ENCODE measurements at places on chromosomes 16 and 17.

GRCh38 chr17:50722746-50723145 lies 3.3 kb downstream of the LUC7L3 start:
- DNase-seq = no peak

- DNase-seq = no peak
These were observed 356.3 kb upstream of the SOX9 start for GRCh38 chr17:71764505-71764904.

GRCh38 chr16:77956231-77956630 lies 66.1 kb upstream of the CLEC3A start:
- no peak for DNase-seq

DNA sequence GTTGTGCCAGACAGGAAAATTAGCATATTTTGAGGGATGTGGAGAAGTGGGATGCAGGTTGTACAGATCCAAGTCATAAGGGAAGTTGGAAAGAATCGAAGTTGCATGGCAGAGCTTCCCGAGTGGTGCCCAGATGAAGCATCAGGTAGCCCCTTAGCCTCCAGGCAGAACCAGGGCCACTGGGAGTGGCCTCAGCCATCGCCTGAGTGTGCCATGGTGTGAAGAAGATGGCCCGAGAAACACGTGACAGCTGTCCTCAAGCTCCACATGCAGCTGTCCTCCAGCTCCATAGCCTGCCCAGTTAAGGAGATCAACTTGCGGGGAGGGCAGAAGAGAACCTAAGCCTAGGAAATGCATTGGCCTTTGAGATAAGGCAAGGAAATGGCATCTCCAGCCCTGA lies 33.5 kb downstream of the TMC6 start:
- DNase-seq = no peak

DNA sequence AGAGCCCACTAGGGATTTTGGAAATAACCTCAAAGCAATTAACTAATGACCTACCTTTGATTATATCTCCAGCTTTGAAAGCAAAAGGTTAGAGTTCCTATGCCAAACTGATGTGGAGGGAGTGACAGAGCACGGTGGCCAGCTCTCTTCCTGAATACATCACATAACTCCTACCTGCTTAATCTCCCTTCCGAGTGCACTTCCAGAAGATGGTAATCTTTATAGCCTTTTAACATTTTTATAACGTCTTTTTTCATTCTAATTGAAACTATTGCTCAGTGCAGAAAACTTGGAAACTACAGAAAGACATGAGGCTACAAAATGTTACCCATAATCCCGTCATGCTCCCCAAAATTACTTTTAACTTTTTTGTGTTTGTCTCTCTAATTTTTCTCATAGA lies 110.5 kb upstream of the COX10 start:
- DNase-seq = no peak

- DNase-seq = no peak
These were observed 2.0 kb upstream of the ABR start for GRCh38 chr17:1181753-1182137.

DNA sequence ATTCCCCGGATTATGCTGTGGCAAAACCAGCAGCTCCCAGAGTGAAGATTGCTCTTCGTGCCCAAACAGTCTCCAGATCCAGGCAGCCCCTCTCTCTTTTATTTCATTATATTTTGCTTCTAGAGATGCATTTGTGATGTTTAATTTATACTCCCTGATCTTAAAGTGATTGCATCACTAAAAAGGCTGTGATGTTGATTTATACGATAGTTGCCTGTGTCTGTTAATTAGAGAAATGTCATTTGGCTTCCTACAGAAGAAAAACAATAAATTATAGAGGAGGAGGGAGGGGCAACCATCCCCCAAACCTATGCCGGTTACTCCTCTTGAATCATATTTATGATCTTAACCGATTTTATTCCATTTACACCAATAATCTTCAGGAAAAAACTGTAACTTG lies 615.3 kb downstream of the TOX3 start:
- no peak for DNase-seq

DNA sequence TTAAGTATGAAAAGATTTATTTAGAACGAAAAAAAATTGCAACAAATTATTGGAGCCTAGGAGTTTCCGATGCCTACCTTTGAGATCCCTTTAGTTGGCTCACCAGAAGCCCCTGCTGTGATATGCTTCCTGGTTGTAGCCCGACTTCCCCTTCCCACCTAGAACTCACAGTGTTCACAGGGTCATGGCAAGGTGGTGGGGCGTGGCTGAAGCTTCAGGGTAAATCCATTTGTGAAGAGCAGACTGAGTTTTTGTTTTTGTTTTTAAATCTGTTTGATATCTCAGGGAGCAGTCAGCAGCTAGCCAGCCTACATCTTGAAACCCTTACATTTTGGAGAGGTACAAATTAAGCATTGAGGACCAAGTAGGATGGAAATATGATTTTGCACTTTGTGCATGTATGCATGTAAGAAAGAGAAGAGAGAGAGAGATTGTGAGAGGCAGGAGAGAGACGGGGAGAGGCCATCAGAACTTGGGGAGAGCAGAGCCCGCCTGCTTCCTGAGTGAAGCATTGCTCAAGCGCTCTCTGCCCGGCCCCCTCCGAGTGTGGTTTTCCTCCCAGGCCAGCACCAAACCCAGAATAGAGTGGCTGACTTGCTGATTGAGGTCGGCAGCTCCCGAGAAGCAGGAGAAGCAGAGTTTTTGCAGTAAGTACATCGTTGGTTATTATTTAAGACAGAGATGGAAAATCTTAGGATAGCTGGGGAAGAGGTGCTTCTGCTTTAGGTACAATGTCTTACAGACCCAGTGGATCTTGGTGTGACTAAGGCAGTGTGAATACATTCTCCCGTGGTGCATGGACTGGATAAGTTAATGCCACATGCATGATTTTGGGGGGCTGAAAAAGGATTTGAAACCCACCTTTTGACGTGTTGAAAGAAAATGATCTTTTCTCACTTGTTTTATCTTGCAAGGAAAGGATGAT lies 64.2 kb downstream of the SPECC1 start:
- no peak for DNase-seq

GRCh38 chr16:61948414-61948813 lies 87.8 kb downstream of the CDH8 start:
- DNase-seq = no peak

GRCh38 chr17:14760212-14760611 lies 459.3 kb downstream of the HS3ST3B1 start:
- no peak for DNase-seq

GRCh38 chr17:16191604-16192003 lies 23.7 kb downstream of the NCOR1 start:
- DNase-seq = no peak

DNA sequence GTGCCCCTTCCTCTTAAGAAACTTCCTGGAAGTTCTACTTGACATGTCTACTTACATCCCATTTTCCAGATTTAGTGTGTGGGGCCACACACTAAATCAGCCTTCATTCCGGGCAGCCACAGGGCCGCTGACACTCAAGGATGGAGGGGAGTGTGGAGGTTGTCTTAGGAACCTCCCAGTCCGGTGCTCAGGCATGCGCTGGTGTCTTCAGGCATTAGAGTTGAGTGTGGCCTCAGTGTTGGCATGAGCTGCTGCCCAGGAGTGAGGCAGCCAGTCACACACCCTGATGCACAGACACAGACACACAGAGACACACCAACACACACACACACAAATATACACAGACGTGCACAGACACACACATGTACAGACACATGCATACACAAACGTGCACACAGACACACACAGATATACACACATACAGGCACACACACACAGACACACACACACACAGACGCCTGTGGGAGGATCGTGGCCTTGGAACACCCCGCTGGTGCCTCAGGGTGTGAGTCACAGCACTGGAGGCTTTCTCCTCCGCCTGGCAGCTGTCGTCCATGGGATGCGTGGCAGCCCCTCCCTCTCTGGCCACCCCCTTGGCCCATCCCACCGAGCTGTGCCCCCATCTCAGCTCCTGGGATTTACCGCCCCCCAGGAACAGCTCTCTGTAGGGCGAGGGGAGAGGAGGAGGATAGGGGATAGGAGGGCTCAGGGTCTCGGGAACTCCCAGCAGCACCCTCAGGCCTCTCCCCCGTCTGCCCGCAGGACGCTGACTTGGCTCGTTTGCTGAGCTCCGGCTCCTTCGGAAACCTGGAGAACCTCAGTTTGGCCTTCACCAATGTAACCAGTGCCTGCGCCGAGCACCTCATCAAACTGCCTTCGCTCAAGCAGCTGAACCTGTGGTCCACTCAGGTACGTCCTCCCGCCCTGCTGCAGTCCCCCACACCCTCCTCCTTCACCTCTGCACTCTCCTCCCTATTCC lies 75.6 kb upstream of the PLCG2 start:
- no peak for DNase-seq

DNA sequence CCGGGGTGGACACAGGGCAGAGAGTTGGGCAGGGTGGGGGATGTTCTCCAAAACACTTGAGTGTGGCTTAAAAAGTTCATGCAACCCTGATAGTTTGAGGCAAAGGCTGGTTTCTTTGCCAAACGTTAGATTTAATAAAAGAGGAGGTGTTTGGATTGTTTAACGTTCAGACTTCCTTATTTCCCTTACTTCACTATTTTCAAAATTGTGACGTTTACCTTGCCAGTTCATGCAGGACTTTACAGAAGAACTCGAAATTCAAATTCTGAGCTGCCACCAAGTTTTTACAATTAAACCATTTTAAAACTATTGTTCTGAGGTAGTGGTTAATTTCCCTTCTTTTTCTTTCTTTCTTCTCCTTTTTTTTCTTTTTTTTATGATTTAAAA lies 5.5 kb downstream of the SEC14L1 start:
- DNase-seq = no peak

- DNase-seq = no peak
These were observed 1106.1 kb upstream of the GOT2 start for GRCh38 chr16:59840169-59840568.

- DNase-seq = no peak
These were observed 25.3 kb downstream of the CTRB2 start for GRCh38 chr16:75181630-75182029.

DNA sequence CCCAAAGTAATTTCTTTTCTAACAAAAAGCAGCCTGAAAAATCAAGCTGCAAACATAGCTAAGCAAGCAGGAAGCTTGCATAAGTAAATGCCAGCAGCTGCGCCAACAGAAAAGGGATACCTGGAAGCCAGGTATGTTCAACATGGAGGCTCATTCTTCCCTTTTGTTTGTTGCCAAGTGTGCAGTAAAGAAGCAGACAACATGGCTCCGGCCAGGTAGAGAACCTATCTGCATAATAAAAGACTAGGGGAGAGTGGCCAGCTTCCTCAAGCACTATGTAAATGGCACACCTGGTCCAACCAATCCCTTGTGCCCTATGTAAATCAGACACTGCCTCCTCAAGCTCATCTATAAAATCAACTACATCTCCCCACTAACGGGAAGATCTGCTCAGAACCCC lies 1407.0 kb downstream of the CDH11 start:
- no peak for DNase-seq

Data from GM06990 (cell line).